ENCODE measurements at places on chromosomes 7 and 10.

GRCh38 chr7:110417611-110418010, 673.3 kb upstream of the LRRN3 start:
- DNase-seq, result no peak

DNA sequence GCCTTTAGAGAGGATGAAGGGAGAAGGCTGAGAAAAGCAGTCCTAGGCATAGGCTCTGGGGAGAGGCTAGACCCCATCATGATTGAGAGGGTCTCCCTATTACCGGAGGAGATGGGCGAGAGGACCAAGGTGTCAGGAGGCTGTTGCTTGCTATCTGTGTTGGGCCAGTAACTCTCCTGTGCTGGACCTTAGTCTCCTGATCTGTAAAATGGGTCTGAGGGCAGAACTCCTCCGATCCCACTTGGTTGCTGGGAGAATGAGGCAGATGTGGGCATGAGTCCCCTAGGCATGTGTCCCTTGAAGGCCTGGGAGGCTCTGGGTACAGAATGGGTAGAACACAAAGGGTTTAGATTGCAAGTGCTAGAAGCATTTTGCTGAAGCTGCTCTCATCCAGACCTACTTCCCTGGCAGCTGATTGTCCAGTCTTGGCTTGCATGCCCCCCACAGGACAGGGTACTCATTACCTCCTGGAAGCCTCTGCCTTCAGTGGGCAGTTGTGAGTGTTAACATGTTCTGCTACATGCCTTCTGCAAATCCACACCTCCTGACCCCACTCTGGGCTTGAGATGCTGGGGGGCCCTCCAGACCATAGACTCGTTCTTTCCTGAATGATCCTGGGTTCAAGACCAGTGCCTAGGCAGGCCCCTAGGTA, 4.4 kb downstream of the ZMIZ1 start:
- no peak for DNase-seq

- DNase-seq, result no peak
These were observed 25.4 kb downstream of the RPP38 start for GRCh38 chr10:15122477-15123030.

DNA sequence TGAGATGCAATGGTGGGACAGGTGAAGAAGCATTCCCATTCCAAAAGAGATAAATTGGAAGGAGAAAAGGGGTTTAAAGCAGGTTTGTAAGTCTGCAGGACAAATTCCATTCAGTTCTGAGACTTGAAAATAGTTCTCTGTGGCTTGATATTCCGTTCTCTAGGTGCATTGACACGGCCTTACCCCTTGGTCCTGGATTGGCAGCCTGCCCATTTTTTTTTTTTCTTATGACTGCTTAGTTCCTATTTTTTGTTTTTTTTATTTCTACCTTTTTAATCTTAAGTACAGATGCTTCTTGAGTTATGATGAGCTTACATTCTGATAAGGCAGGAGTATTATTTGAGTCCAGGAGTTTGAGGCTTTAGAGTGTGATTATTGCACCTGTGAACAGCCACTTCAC, 70.6 kb downstream of the MLLT10 start:
- no peak for DNase-seq

GRCh38 chr7:10677211-10677610, 296.5 kb upstream of the PHF14 start:
- DNase-seq, result no peak

GRCh38 chr7:2967705-2968104, 76.0 kb downstream of the CARD11 start:
- DNase-seq, result no peak

- no peak for DNase-seq
These were observed 1.1 kb downstream of the AHR start for GRCh38 chr7:17299483-17299991.

- DNase-seq, result no peak
These were observed 64.4 kb downstream of the NPTX2 start for GRCh38 chr7:98681511-98681910.

- no peak for DNase-seq
These were observed 50.0 kb downstream of the PRF1 start for GRCh38 chr10:70552586-70552985.

DNA sequence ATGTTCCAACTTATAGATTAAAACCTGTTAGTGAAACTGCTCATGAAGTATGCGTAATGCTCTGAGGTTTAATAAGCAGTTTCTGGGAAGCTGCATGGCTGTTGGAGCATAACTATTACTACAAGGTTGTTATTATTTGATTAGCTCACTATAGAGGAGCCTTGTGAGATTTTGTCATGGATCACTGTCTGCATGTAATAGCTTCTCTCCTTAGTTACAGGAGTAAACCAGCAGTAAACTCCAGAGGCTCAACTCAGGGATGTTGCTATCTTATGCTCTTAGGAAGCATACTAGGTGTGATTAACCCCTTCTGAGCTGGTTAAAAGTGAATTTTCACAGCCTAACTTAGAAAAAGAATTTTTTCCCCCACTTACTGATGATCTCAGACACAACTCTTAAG, 63.6 kb upstream of the IFRD1 start:
- DNase-seq, result no peak

GRCh38 chr7:96167424-96167823, 154.5 kb downstream of the SLC25A13 start:
- no peak for DNase-seq

DNA sequence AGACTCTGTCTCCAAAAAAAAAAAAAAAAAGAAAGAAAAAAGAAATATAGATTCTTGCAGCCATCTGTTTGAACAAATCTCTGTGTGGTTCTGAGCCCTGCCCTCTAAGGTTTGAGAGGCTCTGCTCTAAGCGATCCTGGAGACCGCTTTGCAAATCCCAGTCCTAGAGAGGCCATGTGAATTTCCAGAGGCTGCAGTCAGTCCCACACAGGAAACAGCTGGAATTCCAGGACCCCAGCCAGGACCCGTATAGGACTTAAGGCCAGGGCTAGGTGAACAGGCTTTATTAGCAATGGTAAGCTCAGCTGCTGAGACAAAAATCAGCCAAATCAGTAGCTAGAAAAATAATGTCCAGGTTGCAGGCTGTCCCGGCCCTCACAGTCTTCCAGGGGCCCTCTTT, 154.8 kb downstream of the RPS24 start:
- DNase-seq, result no peak

GRCh38 chr10:98994030-98994429, 241.6 kb downstream of the HPSE2 start:
- no peak for DNase-seq

- no peak for DNase-seq
These were observed 112.3 kb upstream of the PHYHIPL start for GRCh38 chr10:59064080-59064692.

DNA sequence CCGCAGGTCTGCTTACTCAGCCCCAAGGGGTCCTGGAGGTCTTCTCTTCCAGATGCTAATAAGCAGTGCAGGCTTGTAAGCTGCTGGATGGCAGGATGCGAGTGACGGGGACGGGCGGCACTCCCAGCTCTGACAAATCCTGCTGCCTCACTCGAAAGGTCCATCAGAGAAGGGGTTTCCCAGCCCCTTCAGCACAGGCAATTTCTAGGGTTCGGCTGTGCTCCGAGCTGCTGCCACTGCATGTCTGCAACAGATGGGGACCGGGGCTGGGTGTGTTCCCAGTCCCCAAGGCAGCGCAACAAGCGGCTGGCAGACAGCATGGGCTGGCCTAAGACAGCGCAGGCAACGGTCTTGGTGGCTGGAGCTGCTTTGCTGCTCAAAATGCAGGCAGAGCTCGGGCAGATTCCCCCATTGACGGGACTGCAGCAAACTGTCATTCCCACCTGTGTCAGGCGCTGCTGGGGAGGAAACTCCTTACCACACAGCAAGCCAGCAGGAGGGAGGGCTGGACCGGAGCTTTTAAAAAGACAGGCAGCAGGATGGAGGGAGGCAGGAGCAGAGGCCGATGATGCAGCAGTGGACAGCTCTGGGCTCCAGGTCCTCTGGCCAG, 62.4 kb downstream of the PRKAG2 start:
- DNase-seq, result no peak

DNA sequence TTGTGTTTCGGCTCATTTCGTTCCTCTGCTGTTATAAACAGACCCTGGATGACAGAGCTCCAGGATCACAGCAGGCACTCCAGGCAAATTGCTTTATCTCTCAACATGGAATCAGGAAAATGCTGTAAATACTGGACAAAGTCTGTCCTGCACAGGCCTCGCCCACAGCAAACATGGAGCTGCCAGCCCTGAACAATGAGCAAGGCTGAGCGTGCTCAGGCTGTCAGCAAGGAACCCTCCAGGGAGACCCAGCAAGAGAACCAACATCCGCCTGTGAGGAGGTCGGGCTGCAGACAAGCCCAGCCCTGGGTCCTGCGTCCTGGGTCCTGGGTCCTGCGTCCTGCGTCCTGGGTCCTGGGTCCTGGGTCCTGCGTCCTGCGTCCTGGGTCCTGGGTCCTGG, 180.8 kb downstream of the PTPRN2 start:
- no peak for DNase-seq

Data from activated T-cell treated with anti-CD3 and anti-CD28 coated beads for 1 hour (primary cell).